ENCODE measurements at places on chromosomes 12 and 14.

GRCh38 chr12:97639702-97640101, 177.1 kb downstream of the RMST start:
- no peak for DNase-seq

GRCh38 chr12:50505675-50506530, 1.1 kb downstream of the DIP2B start:
- DNase-seq: no peak

DNA sequence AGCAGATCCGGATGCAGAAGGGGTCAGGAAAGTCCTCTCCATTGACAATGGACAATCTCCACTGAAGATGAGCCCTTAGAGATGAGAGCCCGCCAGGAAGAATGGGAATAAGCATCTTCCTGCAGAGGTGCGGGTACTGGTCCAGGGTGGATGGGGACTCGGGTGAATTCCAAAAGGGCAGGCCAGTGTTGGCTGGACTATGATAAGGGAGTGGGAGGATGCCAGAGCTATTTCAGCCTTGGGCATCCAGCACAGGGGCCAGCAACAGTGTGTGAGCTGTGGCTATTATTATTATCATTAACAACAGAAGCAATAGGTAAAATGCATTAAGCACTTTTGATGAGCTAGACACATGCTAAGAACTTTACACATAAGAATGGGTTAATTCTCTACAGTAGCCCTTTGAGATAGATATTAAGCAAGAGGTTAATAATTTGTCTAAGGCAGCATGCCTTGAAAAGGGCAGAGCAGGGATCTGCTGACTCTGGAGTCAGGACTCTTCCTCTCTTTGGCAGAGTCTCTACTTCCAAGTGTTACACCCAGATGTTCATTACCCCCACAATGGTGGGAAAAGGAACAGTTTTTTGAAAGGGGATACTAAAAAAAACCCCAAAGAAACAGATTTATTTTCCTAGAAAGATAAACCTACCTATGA, 55.2 kb downstream of the PRICKLE1 start:
- no peak for DNase-seq

DNA sequence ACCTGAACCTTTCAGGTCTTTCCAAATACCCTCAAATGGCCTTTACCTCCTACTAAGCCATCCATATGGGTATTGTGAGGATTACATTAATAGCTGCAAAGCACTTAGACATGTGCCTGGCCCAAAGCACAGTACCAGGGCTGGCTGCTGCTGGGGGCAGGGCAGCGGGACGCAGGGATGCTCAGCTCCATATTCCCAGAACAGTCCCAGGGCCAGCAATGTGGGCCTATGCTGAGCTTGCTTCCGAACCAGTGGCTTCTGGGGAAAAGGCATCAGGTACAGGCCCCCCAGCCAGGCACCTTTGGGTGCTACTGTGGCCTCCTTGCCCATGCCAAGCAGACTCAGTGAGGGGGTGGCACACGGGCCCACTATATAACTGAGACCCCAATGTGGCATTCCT, 10.4 kb downstream of the ACTN1 start:
- DNase-seq: no peak

DNA sequence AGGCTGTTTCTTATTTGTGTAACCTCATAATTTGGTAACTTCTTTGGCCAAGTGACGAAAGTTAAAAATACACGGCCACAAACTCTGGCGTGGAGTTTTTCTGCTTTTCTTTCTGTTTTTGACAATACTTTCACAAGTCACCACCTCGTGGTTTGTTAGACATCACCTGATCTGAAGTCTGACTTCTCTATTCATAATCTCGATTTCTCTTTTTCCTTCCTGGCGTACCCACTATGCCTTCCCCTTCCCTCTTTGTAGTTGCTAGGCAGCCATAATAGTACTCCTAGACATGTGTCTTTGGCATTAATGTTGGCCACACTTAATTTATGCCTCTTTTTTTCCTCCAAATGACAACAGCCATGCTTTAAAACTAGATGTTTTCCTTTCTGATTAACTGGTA, 97.6 kb downstream of the POLR3B start:
- DNase-seq: no peak

GRCh38 chr12:59005193-59005955, 85.1 kb upstream of the LRIG3 start:
- no peak for DNase-seq

- DNase-seq: no peak
These were observed 13.8 kb upstream of the DDX47 start for GRCh38 chr12:12799163-12799920.

GRCh38 chr14:52052288-52052943, 16.4 kb downstream of the NID2 start:
- DNase-seq: no peak

DNA sequence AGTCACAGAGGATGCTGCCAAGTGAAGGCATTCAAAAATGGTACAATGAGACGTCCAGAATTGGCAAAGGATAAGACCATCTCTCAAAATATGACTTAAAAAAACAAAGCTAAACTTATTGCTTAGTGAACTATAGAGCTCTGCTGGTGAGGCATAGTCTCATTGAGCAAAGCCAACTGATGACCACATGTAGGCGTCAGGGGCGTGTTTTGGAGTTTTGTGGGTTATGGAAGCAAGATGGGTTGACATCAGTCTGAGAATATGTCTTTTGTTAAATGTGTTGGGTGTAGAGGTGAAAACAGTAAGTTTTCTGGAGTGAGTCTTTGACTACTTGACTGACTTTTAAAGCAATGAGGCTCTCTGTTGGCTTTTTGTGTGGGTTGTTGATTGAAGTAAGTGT, 47.2 kb downstream of the ATL1 start:
- DNase-seq: no peak

Measured in activated naive CD4-positive, alpha-beta T cell (primary cell).